ENCODE measurements at places on chromosomes 2 and 18. TPM values are rescaled to one million over a fixed set of nuclear protein-coding genes. Genes with fewer than 3 reads are reported as not detected.

- DNase-seq = no peak
These were observed 209.9 kb downstream of the TNS1 start for GRCh38 chr2:217792626-217793527.

- DNase-seq = no peak
These were observed 38.1 kb downstream of the LDLRAD4 start for GRCh38 chr18:13256444-13257305.

The MAP3K20 gene
- 208 TPM for total RNA-seq

GRCh38 chr2:178397002-178397605 is 53.9 kb downstream of the PRKRA start:
- DNase-seq = no peak

The UNC80 gene
- total RNA-seq = 1.8 TPM

GRCh38 chr2:190646780-190647522 is 1.9 kb upstream of the NAB1 start:
- DNase-seq = no peak

- DNase-seq = no peak
These were observed 191.0 kb downstream of the NEDD4L start for GRCh38 chr18:58235001-58235436.

DNA sequence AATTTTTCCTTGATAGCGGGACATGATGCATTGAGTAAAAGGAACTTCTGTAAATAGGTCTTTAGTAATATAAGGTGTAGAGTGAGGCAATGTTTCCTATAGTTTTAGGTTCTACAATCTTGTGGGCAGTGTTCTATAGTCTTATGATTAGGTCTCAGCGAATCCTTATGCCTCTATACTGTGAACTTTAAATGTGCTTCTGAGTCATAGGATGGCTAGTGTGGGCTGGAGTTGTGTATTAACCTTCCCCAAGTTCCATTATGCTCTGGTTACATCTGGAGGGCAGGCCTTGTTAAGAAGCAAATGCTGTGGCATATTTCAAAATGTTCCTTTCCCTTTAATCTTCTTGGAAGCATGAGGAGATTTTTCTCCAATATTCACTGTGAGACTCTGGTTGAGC is 73.5 kb downstream of the ROCK2 start:
- no peak for DNase-seq

DNA sequence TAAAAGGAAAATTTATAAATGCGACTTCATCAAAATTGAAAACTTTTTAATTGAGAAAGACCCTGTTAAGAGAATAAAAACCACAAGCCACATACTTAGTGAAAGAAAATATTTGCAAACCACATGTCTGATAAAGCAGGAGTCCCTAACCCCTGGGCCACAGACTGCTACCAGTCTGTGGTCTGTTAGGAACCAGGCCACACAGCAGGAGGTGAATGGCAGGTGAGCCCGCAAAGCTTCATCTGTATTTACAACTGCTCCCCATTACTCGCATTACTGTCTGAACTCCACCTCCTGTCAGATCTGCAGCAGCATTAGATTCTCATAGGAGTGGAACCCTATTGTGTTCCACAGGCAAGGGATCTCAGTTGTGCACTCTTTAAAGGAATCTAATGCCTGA is 95.5 kb upstream of the CRACDL start:
- no peak for DNase-seq

- no peak for DNase-seq
These were observed 39.0 kb downstream of the IRS1 start for GRCh38 chr2:226760412-226761194.

DNA sequence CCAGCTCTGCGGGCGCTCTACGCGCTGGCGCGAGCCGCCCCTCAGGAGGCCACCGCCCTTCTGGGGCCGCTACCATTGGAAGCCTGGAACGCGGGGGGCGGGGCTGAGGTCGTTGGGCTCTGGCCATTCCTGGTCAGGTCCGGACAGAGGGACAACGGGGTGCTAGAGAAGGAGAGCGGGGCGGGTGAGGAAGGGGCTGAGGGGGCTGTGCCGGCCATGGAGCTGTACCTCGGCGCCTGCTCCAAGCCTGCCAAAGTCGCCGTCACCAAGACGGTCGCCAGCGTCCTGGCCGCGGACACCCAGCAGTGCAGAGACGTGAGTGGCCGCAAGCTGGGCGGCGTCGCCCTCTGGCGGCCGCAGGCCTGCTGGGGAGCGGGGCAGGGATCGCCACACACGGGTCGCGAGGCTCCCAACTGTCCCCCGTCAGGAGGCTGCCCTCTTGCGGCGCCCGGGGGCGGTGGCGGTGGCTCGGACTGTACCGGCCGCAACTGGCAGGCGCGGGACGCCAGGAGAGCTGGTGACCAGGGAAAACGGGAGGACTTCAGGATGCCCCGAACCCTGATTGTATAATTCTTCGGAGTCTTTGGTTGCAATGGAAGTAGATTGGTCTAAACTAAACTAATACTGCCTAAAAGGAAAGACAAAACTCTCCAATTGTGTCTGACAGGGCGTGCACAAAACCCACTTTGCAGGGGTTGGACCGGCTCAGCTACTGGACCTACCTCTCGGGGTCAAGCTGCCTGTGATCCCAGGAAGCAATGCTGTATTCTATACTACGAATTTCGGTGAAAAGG is at the start of gene FSIP2:
Gene FSIP2 (plus strand): TSS at position 126 of the 794 bp plus-strand sequence. CDS start 91 bp downstream, at position 217.
- DNase-seq = peak; percentile 67

- no peak for DNase-seq
These were observed 11.3 kb downstream of the RAD51AP2 start for GRCh38 chr2:17506736-17507616.

- no peak for DNase-seq
These were observed 1027.6 kb downstream of the LRP1B start for GRCh38 chr2:141103216-141103615.

DNA sequence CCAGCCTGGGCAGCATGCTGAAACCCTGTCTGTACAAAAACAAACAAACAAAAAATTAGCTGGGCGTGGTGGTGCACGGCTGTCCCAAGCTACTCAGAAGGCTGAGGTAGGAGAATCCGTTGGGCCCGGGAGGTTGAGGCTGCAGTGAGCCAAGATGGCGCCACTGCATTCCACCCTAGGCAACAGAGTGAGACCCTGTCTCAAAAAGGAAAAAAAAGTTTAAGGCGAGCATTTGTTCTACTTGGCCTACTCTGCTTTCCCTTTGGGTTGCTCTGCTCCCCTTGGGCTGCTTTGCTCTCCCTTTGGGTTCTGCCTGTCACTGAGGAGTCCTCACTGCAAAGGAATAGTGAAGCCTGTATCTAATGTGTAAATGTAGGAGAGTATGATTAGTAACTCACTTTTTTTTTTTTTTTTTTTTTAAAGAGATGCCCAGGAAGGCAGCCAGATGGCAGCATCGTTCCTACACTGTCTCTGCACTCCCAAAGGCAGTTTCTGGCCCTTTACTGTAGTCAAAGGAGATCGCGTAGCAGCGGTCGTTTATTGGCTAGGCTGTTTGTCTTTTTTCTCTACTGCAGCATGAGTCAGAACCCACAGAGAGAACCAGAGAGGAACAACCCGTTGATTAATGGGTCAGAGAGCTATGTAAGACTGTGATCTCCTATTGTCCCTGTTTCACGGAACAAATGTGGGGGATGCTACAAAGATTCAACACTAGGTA is 118.3 kb upstream of the CWC22 start:
- peak; percentile 84 for DNase-seq

- DNase-seq = no peak
These were observed 90.6 kb downstream of the POU3F3 start for GRCh38 chr2:104944495-104944894.

The UPP2 gene
- total RNA-seq = not detected

DNA sequence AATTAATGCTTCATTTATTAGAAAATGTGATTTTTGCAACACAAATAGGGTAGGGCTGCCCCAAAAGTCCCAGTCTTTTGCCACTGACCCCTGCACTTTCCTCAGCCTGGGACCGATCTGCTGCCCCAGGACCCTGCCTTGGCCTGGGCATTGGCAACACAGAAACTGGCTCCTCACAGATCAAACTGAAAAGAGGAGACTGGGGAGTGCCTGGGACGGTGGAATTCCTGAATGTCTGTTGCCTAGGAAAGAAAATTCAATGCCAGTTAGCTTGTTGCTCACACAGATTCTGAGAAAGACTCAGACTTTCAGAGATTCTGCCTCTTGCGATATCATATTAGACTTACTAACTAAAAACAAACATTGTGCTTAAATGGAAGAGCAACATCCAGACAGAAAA is 211.2 kb downstream of the VAPA start:
- no peak for DNase-seq

GRCh38 chr2:111938392-111938791 is 40.0 kb downstream of the MERTK start:
- DNase-seq = no peak

GRCh38 chr2:223580951-223581350 is 21.2 kb downstream of the SCG2 start:
- DNase-seq = no peak

DNA sequence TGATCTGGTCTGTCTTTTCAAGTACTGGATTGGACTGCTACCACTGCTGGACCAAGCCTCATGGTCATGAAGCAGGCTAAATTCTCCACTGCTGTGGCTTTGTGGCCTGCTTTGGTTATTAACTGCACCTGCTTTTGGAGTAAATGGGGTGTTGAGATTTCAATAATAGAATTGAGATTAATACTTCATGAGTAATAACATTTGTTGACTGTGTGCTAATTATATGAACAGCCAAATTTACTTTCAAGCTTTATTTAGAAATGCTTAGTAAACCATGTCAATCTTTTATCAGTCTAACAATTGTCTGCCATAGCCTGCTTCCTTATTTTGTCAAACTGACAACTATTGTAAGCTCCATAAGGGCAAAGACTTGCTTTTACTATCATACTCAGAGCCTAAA is 27.4 kb upstream of the MTIF2 start:
- no peak for DNase-seq

GRCh38 chr2:143533846-143534245 is 404.6 kb downstream of the ARHGAP15 start:
- no peak for DNase-seq

- no peak for DNase-seq
These were observed 122.3 kb downstream of the HAUS1 start for GRCh38 chr18:46226461-46226860.

GRCh38 chr18:80000877-80001276 is 12.5 kb upstream of the TXNL4A start:
- DNase-seq = no peak

DNA sequence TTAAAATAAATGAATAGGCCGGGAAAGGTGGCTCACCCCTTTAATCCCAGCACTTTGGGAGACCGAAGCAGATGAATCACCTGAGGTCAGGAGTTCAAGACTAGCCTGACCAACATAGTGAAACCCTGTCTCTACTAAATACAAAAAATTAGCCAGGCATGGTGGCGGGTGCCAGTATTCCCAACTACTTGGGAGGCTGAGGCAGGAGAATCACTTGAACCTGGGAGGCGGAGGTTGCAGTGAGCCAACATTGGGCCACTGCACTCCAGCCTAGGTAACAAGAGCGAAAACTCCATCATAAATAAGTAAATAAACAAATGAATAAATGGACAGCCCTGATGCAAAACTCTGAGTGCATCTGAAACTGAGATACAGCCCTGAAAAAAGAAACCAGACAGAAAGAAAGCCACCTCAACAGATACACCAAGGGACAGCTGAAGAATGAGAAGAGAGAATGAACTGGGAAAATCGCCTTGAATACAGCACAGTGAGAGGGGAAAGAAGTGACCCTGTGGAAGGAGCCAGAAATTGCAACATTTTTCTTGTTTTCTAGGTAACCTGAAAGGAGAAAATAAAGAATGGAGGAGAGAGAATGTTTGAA is 64.4 kb downstream of the TRABD2A start:
- no peak for DNase-seq

DNA sequence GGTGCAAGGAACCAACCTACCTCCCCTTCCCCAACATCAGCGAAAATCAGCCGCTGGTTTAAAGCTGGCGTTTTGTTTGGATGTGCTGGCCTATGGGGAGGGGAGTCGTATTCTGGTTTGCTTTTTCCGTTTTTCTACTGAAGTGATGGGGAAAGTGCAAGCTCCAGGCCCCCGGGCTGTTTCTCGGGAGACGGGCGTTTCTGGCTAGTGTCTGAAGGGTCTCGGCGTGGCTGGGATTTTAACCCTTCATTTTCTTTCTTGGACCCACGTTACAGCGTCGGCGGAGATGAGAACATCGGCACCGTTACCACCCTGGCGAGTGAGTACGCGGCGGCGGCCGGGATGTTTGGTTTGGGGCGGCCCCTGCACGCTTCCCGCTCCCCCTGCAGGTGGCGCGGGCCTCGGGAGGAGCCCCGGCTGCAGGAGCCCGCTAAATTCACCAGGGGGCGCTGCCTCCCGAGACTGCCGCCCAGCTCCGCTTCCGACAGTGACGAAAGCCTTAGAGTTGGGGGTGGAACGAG is 70.7 kb downstream of the PLB1 start:
- DNase-seq = peak; percentile 91

GRCh38 chr2:74835831-74836674 is 2.1 kb downstream of the HK2 start:
- no peak for DNase-seq

DNA sequence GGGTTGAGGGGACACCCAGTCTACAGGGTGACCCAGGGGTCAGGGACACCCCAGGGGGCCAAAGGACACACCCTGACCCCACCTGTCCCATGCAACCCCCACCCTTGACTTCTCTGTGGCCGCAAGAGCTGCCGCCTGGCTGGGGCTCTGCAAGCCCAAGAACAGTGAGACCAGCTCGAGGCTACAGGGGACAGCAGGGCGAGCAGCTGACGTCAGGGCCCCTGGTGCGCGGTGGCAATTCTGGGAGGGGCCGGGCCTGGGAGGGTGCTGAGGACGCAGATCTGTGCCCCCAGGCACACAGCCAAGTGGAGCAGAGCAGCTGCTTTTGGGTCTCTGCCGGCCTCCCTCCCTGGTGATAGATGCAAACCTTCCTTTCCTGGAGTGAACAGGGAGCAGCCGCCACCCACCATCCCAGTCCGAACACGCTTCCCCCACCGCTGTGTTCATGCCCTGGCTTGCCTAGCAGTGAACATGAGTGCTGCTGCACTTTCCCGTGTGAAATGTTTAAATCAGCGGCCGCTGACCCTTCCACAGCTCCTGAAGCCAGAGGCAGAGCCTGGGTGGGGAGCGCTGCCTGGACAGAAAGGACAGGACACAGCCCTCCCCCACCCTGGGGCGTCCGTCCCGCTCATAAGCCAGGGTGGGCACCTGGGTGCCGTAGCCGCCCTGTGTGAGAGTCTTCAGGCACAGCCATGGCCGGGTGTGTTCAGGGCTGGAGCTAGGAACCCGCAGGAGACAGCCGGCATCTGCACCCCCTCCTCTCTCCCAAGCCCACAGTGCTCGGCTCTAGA is 46.9 kb downstream of the SLC66A2 start:
- peak; percentile 60 for DNase-seq

DNA sequence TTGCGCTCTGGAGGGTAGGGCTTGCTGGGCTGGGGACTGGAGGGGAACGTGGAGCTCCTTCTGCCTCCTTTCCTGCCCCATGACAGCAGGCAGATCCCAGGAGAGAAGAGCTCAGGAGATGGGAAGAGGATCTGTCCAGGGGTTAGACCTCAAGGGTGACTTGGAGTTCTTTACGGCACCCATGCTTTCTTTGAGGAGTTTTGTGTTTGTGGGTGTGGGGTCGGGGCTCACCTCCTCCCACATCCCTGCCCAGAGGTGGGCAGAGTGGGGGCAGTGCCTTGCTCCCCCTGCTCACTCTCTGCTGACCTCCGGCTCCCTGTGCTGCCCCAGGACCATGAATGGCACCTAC is 4.3 kb downstream of the GPR35 start:
- no peak for DNase-seq

- no peak for DNase-seq
These were observed 13.5 kb upstream of the CALCRL start for GRCh38 chr2:187461294-187462261.

The CREG2 gene
- total RNA-seq = not detected

The OTOS gene
- not detected for total RNA-seq

All from sigmoid colon (tissue), 7 donors.